ENCODE measurements at places on chromosomes 12 and 14.

DNA sequence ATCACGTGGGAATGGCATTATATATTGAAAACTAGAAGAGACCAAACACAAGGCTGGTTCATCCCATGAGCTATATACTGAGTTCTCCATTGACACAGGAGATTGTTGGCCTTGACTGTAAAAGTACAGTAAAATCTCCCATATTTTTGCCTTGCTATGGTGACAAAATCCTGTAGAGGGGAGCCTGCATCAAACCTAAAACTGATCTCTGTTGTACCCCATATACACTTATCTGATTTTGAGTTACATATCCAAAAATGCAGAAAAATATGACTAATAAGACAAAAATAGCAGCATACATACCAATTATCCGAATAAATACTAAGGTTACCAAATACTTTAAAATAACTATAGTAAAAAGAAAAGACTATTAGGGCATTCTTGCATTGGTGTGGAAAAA lies 60.4 kb downstream of the TMTC3 start:
- H3K4me1 ChIP-seq, result no peaks in the 10 kb centered on the region
- no peak overlapping the region for H3K4me3 ChIP-seq
- H3K27me3 ChIP-seq, result no peaks in the 10 kb centered on the region
- peaks cover 3% of the 10 kb centered on the region for H3K36me3 ChIP-seq

GRCh38 chr14:73741386-73741875 lies 27.2 kb upstream of the PNMA1 start:
- H3K4me3 ChIP-seq, result peak overlapping the region; percentile 77
- H3K27me3 ChIP-seq, result no peaks in the 10 kb centered on the region
- H3K36me3 ChIP-seq, result peaks cover 52% of the 10 kb centered on the region
- peak; percentile 79 for DNase-seq

DNA sequence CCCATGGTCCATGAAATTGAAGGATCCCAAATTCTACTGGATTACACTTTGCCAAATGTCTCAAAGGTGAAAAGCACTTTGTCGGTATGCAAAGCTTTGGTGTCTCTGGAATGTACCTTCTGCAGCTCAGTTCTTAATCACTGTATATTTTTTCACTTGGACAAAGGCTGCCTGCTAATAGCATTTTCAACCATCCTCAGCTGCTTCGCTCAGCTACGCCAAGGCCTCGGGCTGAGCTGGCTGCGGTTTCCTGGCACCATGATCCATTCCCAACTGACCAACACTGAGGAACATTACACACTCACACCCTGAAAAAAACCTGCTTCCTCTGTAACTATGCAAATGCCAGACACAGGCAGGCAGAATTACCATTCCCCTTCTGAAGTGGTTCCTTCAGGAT lies 335.2 kb downstream of the DPF3 start:
- H3K27me3 ChIP-seq, result peaks cover 3% of the 10 kb centered on the region
- no peak for DNase-seq
- no peak overlapping the region for H3K27ac ChIP-seq
- no peak overlapping the region for H3K4me3 ChIP-seq
- H3K36me3 ChIP-seq, result no peaks in the 10 kb centered on the region

DNA sequence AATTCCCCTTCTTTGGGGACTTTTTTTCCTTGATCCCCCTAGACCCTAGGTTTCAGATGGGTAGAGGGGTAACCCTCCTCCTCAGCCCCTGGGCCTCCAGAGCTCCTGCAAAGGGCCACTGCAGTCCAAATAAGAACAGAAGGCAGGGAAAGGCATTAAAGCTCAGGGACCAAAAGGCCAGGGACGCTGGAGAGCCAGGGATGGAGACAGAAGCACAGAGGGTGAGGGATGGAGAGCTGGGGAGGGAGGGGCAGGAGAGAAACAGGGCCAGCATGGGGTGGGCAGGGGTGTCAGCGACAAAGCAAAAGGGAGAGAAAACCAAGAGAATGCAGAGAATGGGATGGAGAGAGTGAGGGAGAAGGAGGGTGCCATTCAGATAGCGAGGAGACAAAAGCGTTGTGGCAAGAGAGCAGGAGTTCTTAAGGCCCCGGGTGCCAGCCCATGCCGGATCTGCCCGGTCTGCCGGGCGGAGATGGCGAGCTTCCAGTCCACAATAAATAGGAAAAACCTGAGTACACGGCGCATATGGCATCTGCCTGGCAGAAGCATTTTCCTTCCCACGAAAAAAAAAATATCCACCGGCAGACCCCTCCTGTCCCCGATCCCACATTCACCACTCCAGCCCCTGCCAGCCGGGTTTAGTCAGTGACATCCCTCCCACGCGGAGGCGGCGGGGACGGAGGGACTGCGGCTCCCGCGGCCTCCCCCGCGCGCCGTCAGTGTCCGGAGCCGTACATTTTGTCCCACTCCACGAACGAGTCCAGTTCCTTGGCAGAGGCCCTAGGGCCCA lies 28.6 kb downstream of the FIGNL2 start:
- H3K36me3 ChIP-seq, result no peaks in the 10 kb centered on the region
- no peak for DNase-seq
- H3K27ac ChIP-seq, result peak overlapping the region; percentile 55
- peaks cover 8% of the 10 kb centered on the region for H3K27me3 ChIP-seq
- peaks cover 26% of the 10 kb centered on the region for H3K4me1 ChIP-seq
- H3K4me3 ChIP-seq, result peak overlapping the region; percentile 73

DNA sequence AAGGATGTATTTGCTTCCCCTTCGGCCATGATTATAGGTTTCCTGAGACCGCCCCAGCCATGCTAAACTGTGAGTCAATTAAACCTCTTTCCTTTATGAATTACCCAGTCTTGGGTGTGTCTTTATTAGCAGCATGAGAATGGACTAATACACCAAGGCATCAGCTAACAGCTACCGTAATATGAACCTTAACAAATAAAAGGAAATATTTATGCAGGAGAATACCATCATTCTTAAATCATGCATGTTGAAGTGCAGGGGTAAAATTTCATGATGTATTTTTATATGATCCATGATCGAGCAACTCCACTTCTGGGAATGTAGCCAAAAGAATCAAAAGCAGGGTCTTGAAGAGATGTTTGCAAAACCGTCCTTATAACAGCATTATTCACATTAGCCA lies 379.0 kb downstream of the NPAS3 start:
- no peaks in the 10 kb centered on the region for H3K27me3 ChIP-seq
- H3K27ac ChIP-seq, result no peak overlapping the region
- DNase-seq, result no peak
- H3K4me3 ChIP-seq, result no peak overlapping the region

DNA sequence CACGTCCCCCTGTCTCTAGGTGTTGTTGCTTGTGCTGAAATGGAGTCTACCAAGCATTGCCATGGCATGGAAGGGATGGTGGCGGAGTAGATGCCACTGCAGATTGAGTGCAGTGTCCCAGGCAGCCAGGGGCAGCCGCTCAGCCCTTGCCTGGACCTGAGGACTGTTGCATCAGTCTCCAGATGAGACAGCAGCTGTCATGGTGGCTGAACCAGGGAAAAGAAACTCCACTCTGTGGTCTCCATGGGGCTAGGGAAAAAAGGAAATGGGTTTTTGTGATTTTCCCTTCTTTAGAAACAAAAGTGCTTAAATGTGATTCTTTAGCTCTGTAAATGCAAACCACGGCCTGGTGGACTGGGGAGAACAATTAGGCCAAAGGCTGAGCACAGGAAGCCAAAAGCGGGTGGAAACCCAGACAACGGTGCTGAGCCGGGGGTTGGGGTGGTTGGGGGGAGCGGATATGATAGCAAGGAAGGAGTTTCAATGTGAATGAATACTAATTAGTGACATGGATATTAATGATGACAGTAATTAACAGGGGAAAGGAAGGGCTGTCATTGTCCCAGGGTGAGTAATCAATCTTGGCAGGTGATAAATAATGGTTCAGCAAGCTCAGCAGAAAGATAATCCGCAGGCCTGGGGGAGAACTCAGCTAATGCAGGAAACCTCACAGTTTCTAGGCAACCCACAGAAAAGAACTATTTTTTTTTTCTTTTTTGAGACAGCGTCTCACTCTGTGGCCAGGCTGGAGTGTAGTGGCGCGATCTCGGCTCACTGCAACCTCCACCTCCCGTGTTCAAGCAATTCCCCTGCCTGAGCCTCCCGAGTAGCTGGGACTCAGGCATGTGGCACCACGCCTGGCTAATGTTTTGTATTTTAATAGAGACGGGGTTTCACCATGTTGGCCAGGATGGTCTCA lies 442.6 kb downstream of the DPF3 start:
- H3K4me3 ChIP-seq, result peak overlapping the region; percentile 2
- no peaks in the 10 kb centered on the region for H3K36me3 ChIP-seq
- peaks cover 8% of the 10 kb centered on the region for H3K27me3 ChIP-seq
- peaks cover 28% of the 10 kb centered on the region for H3K4me1 ChIP-seq
